ENCODE measurements at places on chromosomes 2 and 18. TPM values are rescaled to one million over a fixed set of nuclear protein-coding genes. Genes with fewer than 3 reads are reported as not detected.

Gene ATP5F1A
- total RNA-seq: 765 TPM

Gene OTOS
- total RNA-seq: not detected

Gene GRB14
- total RNA-seq: 0.71 TPM

Gene LOXL3
- total RNA-seq: 57.5 TPM

Gene CPLX4
- total RNA-seq: not detected

Gene INSIG2
- total RNA-seq: 6.1 TPM

Gene RTTN
- 13.2 TPM for total RNA-seq

Gene SERPINB7
- total RNA-seq: 1.4 TPM

Gene UGT1A3
- total RNA-seq: not detected

Gene GPR75
- total RNA-seq: 0.71 TPM

Gene TLX2
- not detected for total RNA-seq

Gene ATIC
- 21.2 TPM for total RNA-seq

Gene SLC8A1
- total RNA-seq: 13.1 TPM

Gene VIT
- total RNA-seq: 2.0 TPM

Gene MYO1B
- total RNA-seq: 83.3 TPM

Gene GPR17
- not detected for total RNA-seq

Gene PKDCC
- total RNA-seq: 68.1 TPM

Gene AQP12A
- not detected for total RNA-seq

Gene PCARE
- total RNA-seq: not detected

Gene AFF3
- 0.71 TPM for total RNA-seq

Gene NEU2
- total RNA-seq: not detected

Gene SPEG
- total RNA-seq: 3.7 TPM
